ENCODE measurements at places on chromosomes 4 and X. TPM values are rescaled to one million over a fixed set of nuclear protein-coding genes. Genes with fewer than 3 reads are reported as not detected.

HERC5 gene
- 2.7 TPM for polyA plus RNA-seq

MSL3 gene
- 24.5 TPM for polyA plus RNA-seq

MTM1 gene
- polyA plus RNA-seq = 16.1 TPM

GAGE12H gene
- not detected for polyA plus RNA-seq

USP17L26 gene
- polyA plus RNA-seq = not detected

KIF4A gene
- 7.7 TPM for polyA plus RNA-seq

PITX2 gene
- 25.4 TPM for polyA plus RNA-seq

GAB3 gene
- polyA plus RNA-seq = 3.2 TPM

EDA2R gene
- polyA plus RNA-seq = 0.43 TPM

CTAG1A gene
- polyA plus RNA-seq = not detected

BCORL1 gene
- 18.2 TPM for polyA plus RNA-seq

NXF3 gene
- polyA plus RNA-seq = 0.52 TPM

TMSB15A gene
- polyA plus RNA-seq = 18.6 TPM

DNA sequence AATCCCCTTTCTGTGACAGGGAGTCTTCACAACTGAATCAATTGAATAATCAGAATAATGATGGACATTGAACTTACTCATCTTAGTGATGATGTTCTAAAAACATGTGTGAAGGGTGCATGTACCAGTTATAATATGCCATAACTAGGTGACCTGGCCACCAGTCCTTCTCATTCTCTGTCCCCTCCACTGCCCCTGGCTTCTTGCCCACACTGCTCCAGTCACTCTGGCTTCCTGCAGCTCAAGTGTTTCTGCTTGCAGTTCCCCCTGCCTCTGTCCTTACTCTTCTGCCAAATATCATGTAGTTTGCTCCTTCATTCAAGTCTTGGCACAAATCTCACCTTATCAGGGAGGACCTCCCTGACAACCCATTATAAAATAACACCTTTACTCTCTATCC, 168.1 kb upstream of the SLC7A11 start:
- no peak for DNase-seq

DNA sequence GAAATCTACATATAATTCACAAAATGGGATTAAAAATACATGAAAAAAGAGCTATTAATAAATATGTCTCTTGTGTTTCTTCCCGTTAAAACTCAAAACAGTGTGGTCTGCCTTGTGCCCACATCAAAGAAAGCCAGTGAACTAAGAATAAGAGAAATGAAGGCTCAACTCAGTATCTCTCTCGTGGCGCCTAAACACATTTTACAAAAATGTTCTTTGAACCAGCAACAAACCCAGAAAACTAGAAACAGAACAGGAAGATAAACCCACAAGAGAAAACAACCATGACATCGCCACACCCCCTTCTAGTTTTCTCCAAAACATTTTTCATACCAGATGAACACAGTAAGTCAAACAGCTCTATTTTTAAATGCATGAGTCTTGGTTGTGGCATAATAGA, 130.1 kb downstream of the DCHS2 start:
- no peak for DNase-seq

GRCh38 chr4:94352996-94353395, 10.4 kb upstream of the HPGDS start:
- DNase-seq = no peak

GRCh38 chr4:52813546-52813945, 48.6 kb upstream of the RASL11B start:
- no peak for DNase-seq

GRCh38 chr4:113951263-113951662, 28.2 kb downstream of the ARSJ start:
- no peak for DNase-seq

DNA sequence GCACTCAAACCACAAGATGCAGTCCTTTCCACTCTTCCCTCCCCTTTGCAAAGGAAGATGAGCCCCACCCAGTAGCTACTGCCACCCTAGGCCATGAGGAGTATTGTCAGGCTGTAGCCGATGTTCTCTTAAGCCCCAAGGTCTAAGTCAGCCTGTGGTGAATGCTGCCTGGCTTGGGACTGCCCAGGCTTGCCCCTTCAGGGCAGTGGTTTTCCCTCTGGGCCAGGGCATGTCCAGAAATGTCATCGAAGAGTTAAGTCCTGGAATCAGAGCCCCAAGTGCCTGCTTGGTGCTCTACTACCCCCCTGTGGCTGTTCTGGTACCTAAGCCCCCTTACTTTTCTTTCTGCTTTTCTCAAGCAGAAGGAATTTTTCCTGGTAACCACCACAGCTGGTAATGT, 11.8 kb upstream of the PGK1 start:
- peak; percentile 3 for DNase-seq

GRCh38 chrX:117839544-117839943, 277.1 kb downstream of the KLHL13 start:
- no peak for DNase-seq

DNA sequence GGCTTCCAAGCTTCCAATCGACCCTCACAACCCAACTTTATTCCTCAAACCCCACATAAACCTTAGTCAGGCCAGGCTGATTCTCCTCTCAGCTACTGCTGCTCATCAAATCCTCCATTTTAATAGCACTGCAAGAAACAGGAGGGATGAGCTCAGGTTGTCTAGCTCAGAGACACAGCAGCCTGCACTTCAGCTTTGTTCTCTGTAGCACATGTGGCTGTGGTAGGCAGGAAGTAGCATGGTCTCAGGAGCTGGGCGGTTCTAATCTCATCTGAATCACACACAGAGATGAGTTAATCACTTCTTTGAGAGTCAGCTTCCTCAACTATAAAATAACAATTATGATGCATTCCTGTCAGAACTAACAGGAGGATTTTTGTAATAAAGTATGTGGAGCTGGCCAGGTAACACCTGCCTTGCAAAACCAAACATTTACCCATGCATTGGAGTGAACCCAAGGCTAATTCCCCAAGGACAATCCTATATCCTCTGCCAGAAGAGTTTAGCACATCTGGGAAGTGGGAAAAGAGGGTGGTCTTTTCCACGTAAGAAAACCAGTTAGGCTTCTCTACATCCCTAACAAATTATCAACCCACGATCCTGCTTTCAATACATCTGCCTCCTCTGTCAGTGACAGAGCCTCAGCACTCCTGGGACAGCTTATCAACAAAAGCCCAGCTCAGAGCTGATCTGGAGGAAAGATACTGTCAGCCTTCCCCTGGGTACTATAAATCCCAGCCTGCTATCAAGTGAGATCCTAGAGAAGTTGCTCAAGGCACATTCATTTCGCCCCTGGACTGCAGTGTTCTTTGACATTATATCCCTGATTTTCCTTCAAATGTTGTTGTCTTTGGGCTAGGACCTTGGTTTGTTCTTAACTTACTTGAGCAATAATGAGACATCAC, 32.8 kb downstream of the ELOVL6 start:
- DNase-seq = no peak

DNA sequence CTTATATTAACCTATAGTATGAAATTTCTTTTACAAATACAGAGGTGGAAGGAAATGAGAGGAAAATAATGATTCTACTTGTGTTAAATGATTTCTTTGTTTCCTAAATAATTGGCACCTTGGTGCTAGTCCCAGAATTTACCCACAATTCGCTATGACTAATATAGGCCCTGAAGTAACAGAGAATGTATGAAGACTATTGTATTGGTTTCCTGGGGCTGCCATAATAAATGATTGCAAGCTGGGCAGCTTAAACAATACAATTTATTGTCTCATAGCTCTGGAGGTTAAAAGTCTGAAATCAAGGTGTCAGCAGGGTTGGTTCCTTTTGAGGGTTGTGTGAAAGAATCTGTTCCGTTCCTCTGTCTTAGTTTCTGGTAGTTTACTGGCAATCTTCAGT, 74.8 kb upstream of the GPRIN3 start:
- DNase-seq = no peak

- no peak for DNase-seq
These were observed 60.0 kb upstream of the NKX1-1 start for GRCh38 chr4:1466034-1466862.

GRCh38 chrX:123899701-123900100, 39.8 kb downstream of the XIAP start:
- no peak for DNase-seq

DNA sequence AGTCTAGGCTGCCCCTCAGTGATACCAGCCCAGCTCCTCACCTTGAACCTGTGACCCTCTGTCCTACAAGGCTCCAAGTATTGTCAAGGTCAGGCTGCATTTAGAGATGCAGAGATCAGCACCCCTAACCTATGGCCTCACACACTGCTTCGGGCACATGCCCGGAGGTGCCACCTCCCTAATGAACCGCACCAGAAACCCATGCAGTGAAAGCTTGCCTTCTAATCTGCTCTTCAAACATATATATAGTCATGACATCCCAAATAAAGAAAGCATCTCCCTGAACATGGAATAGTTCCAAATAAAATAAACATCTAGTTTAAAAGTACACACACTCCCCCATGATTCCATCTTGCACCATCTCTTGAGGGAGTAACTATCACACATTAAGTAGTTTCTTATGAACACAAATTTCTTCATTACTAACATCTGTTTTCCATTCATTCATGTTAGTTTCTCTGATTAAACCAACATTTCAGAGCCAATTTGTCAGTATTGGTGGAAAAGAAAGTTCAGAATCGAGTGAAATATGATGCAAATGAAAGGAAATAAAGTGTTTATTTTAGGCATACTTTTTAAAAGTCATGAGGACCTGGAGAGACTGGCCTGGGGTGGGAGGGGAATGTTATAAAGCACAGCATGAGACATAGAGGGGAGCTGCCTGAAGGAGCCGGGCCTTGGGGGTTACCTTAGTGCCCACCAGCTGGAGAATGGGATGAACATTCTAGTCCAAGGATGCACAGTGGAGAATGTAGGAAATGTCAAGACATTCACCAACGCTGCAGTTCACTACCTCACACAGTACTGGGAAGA, 19.2 kb downstream of the CC2D2A start:
- no peak for DNase-seq

- DNase-seq = peak; percentile 58
These were observed 5.7 kb upstream of the JADE1 start for GRCh38 chr4:128803783-128804182.

DNA sequence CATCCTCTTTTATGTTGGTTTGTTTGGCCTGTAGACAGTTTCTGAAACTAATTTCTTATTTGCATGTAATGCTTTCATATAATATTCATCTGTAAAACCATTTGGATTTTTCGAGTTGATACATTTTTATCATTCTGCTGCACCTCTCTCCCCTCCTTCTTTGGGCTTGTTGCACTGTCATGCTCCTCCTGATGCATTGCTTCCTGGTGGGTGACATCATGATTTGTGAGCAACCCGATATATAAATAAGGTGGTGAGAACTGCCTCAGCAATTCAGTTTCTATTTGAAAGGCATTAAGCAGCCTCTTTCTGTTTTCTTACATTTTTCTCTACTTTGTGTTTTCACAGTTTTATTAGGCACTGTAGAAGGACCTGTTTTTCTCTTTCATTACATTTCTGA, 515.7 kb downstream of the RPA4 start:
- no peak for DNase-seq

- peak; percentile 39 for DNase-seq
These were observed 28.9 kb downstream of the TIGD2 start for GRCh38 chr4:89140168-89140759.

GRCh38 chr4:931194-931959, 739 bp downstream of the GAK start:
- DNase-seq = peak; percentile 44

- peak; percentile 25 for DNase-seq
These were observed 27.7 kb downstream of the PJA1 start for GRCh38 chrX:69137371-69138117.

DNA sequence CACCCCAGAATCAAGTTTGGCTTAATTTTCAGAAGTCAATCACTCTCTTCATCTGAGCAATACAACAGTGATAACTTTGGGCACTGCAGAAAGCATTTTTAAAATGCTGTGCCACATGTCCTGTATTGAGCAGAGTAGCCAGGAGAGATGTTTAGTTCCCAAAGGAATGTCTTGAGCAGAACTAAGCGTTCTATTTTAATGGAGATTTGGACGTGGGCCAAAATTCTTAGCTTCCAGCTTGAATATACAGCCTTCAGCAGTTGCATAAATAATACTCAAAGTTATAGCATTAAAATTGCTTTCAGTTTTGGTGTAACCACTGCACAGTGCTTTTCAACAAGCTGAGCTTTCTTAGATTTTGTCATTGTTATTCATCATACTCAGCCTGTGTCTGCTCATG, 679.2 kb downstream of the NLGN4X start:
- DNase-seq = peak; percentile 9

GRCh38 chr4:87081826-87082225, 138.6 kb downstream of the KLHL8 start:
- no peak for DNase-seq

DNA sequence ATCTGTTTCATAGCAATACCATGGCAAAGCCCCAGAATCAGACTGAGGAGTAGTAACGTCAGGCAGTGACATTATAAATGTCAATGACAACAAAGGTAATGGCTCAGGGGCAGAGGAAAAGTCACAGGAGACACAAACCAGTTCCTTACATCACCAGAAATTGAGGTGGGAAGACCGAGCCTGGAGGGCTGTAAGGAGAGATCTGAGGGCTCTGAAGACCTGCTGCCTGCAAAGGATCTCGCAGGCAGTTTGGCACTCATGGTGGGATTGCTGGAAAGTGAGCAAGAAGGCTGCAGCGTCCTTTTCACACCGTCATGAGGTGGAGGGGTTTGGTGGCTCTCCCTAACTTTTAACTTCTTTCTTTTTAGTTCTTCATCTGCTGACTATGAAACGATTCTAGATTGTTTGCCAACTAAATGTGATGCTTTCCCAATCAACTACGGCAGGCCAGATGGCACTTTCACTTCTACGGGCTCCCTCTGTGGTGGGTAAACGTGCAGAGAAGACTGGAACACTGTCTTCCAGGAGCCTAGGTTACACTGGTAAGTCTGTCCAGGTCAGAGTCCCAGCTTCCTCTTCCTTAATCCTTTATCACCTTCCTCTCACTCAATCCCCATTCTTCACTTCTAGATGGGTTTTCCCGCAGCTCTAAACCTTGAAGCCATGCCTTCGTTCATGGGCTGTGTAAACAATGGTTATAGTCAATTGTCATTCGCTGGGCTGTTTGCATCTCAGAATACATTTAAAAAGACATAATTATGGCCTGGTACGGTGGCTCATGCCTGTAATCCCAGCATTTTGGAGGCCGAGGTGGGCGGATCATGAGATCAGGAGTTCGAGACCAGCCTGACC, 58.2 kb downstream of the TBC1D9 start:
- no peak for DNase-seq

- no peak for DNase-seq
These were observed 78.0 kb downstream of the HMX1 start for GRCh38 chr4:8793571-8794160.

DNA sequence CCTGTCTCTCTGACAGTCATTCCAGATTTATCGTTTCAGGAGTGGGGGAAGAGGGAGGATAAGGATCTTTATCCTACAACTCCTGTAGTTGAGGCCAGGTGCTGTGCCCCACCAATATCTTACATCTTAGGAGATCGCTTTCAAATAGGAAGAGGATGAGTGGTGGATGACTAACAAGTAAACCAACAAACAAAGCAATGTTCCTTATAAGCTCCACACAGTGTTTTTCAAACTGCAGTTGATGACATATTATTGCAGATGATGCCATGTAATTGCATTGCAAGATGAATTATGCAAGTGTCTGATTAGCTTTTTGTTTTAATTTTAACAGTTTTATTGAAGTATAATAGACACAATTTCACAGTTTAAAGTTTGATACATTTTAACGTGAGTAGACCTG, 35.8 kb upstream of the TMEM164 start:
- no peak for DNase-seq

- peak; percentile 25 for DNase-seq
These were observed 82.6 kb downstream of the GK start for GRCh38 chrX:30735839-30736238.
